Right ventricle myocardium inferior (tissue), 1 donor: ENCODE measurements at places on chromosomes 3 and 15. TPM values are rescaled to one million over a fixed set of nuclear protein-coding genes. Genes with fewer than 3 reads are reported as not detected.

SEC61A1 gene
- 57.5 TPM for total RNA-seq

KBTBD13 gene
- 8.4 TPM for total RNA-seq

THSD4 gene
- total RNA-seq: 73.1 TPM

ITGA11 gene
- 32.6 TPM for total RNA-seq

TEX55 gene
- total RNA-seq: not detected

CHST2 gene
- 1.9 TPM for total RNA-seq

SYNPR gene
- not detected for total RNA-seq

PLA1A gene
- total RNA-seq: 2.0 TPM

ZNF621 gene
- 10.5 TPM for total RNA-seq

SERPINI2 gene
- total RNA-seq: not detected

GRCh38 chr15:65476903-65477302 lies 40.6 kb downstream of the DPP8 start:
- DNase-seq: no peak

- no peak for DNase-seq
These were observed 113.1 kb downstream of the NSMCE3 start for GRCh38 chr15:29156521-29156920.

GRCh38 chr3:17412950-17413530 lies 329.4 kb downstream of the TBC1D5 start:
- DNase-seq: no peak

GRCh38 chr15:54364961-54365360 lies 386.7 kb downstream of the UNC13C start:
- no peak for DNase-seq

- DNase-seq: no peak
These were observed 467.4 kb upstream of the DPPA4 start for GRCh38 chr3:109804697-109805096.

DNA sequence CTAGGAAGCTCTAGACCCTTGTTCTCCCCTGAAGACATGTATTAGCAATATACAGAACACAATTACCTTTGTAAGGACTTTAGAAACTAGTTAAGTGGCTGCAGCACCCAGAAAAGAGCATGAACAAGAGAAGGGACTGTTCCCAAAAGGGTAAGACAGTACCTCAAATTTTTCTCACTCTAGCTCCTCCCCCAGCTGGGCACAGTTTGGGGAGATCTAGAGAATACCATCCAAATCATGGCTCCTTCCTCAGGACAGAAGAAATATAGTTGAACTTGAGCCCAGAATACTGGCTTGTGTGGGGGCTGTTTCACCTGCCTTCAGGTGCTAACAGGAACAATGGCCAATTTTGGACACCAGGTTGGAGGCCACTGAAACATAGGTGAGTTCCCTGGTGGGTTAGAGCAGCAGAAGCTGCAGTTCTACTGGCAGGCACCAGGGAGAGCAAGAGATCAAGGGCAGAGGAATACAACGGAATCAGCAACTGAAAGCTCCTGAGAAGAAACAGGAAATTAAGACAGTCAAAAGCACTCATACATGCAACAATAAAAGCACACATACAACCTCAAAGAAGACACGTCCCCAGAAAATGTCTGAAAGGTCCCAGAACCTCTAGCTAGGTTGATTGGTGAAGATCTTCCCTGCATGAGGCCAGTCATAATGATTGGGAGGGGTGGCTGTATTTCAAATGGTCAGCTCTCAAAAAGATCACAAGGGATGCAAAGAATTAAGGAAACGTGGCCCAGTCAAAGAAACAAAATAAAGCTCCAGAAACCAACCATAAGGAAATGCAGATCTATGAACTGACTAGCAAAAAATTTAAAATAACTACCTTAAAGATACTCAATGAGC lies 104.9 kb upstream of the ASB14 start:
- DNase-seq: no peak

DNA sequence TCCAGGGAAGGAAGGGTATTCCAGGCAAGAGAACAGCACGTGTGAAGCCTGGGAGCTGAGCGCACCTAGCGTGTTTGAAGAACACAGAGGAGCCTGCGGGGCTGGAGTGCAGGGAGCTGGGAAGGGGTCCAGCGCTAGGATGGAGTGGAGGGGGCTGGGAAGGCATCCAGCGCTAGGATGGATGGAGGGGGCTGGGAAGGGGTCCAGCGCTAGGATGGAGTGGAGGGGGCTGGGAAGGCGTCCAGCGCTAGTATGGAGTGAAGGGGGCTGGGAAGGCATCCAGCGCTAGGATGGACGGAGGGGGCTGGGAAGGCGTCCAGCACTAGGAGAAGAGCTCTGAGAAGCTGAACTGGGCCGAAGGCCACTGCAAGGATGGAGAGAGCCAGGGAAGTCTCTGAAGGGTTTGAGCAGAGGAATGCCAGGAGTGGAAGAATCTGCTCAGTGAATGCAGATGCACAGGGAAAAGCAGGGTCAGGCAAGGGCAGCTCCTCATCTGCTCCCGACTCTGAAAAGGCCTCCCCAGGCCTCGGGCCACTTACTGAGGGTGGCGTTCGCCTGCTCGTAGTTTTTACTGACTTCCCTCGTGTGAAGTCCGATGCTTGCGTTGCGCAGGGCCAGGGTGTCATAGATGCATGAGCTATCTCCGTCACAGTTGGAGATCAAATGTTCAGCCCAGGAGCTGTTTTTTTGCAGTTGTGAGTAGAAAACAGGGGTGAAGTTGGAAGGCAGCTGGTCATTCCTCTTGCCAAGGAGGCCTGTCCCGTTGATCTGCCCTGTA lies 39.8 kb downstream of the MUC20 start:
- no peak for DNase-seq

DNA sequence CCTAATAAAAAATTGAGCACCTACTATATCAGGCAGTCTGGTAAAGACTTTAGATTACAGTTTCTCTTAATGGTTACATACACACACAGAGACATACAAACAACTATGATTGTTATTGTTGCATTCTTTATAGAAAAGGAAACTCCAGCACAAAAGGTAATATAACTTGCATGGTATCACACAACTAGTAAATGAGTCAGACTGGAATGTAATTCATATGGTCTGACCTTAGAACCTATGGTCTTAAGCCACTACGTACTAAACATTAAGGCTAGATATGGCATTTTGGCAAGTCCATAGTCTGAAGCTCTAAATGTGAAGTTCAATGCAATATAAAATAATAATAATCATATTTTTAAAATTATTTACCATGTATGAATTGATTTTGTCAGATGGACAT lies 380.6 kb downstream of the LSAMP start:
- no peak for DNase-seq

- no peak for DNase-seq
These were observed 64.3 kb upstream of the MEX3B start for GRCh38 chr15:82110144-82110543.

DNA sequence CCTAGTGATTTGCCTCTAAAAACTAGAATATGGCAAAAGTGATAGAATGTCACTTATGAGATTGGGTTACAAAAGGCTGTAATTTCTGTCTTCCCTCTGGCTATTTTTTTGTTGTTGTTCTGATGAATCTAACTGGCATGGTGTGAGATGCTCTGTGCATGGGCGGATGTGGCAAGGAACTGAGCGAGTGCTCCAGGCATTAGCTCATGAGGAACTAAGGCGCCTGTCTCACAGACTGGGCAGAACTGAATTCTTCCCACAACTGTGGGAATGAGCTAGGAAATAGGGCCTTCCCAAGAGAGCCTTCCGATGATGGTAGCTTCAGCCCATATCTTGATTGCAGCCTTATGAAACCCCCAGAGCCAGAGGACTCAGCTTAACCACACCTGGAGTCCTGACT lies 222.5 kb downstream of the NR2F2 start:
- no peak for DNase-seq

- DNase-seq: peak; percentile 43
These were observed 219.3 kb upstream of the PRICKLE2 start for GRCh38 chr3:64444490-64445108.

- DNase-seq: no peak
These were observed 82.6 kb upstream of the MYZAP start for GRCh38 chr15:57509126-57509525.

DNA sequence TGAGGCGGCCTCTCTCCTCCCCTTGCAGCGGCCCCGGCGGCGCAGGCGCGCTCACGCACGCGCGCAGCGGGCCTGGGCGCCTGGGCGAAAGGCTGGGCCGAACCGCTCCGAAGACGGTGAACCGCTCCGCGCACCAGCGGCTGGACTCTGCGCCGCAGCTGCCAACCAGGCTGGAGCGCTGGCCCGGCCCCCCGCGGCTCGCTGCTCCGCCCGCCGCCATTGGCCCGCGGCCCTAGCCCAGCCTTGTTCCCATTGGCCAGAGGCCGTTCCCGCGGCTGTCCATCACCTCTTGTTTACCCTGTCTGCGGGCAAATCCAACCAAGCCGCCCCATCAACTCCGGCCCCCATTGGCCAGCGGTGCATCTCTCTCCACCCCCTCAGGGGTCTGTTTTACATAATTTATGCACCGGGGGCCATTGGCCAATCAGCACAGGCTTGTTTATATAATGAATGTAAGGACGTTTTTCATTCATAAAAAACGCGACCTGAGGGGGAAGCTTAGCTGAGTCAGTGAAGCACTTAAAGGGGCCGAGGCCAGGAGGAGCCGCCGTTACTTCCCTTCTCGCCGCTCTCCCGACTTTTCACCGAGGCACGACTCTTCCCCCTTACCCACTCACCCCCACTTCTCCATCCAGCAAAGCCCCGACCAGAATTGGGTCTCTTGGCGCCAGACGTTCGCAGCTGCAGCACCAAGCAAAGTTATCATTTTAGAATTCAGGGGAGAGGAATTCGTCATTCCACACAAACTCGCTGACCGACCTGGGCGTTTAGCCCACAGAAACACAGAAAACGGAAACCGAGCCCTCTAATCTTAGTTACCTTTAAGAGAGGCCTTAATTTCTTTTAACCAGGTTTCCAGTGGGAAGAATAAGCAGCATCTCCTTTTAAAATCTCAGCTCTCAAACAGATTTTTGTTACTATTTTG lies at the start of gene ETV5:
Gene ETV5 (minus strand): TSS at position 149 of the 925 bp plus-strand sequence. CDS start 3,221 bp downstream, outside the sequence.
- peak; percentile 99 for DNase-seq

DNA sequence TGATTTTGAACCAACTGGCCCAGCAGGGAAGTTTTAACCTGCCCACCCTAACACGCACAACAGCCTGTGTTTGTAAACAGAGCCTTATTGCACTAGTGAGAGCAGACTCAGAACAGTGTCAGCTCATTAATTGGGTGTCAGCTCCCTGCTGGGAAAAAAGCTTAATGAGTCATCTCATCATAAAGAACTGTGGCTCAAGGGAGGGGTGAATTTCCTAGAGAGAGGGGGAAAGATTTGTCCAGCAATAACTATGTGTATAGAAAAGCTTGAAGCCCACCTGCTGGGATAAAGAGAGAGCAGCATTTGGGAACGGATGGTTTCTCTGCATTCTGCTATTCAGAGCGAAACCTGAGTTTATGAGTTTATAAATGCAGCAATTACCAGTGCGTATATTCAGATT lies 48.9 kb upstream of the GMNC start:
- no peak for DNase-seq

DNA sequence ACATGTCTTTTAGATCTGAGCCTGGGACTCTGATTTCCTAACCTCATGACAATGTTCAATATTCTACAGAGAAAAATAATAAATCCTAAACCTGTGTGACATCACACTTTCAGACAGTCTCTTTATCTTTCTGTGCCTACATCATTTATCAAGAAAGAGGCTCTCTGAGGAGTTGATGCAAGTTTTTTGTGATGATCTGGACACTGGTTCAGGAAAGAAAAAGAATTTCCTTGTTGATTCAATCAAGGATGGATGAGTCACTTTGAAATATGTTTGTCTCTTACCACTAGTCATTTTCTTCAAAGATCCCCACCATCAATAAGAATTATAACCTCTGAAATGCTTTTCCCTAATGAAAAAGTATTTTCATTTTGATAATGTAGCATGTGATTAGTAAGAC lies 404.6 kb downstream of the WDR72 start:
- DNase-seq: no peak

GRCh38 chr15:101198800-101199199 lies 53.0 kb downstream of the CHSY1 start:
- no peak for DNase-seq

DNA sequence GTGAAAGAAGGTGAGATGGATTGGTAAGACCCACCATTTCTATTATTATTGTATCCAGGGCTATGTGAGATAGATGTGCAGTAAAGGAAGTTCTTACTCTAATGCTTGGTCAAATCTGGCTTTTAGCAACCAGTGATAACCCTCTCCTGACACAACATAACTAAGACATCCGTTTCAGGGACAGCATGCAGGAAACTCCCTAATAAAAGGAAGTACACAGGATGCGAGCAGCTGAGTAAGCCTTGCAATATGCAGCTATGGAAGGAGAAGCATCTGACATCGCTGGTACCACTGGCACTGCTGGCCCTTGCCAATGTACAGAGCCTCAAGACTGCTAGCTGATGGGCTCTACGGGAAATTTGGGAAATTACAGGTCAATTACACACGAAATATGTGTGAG lies 662.3 kb downstream of the NR2F2 start:
- no peak for DNase-seq

DNA sequence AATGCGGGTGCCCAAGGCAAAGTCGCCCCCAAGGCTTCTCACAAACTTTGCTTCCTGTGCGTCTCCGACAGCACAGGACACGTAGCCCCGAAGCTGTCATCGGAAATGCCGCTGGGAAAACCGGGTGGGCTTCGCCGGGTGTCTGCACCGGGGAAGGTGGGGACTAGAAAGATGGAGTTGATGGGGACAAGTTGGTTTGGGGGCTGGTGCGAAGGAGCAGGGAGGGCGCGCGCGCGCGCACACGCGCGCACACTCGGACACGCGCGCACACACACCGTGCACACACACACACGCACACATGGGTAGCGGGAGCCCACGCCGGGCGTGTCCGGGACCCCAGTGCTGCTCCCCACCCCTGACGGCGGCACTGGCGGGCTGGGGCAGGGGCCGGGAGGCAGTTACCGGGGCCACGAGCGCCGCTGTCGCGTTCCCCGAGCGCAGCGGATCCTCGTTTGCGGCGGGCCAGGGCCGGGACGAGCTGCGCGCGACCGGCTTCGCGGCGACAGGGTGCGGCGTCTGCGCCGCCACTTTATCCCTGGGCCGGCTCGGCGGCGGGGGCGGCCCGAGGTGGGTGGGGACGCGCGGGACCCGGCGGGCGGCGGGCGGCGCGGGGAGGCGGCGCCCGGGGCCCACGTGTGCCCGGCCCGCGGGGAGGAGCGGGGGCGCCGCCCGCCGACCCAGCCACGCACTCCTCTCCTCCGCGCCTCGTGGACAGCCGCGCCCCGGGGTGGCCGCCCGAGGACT lies 539 bp upstream of the MGLL start:
- no peak for DNase-seq

DNA sequence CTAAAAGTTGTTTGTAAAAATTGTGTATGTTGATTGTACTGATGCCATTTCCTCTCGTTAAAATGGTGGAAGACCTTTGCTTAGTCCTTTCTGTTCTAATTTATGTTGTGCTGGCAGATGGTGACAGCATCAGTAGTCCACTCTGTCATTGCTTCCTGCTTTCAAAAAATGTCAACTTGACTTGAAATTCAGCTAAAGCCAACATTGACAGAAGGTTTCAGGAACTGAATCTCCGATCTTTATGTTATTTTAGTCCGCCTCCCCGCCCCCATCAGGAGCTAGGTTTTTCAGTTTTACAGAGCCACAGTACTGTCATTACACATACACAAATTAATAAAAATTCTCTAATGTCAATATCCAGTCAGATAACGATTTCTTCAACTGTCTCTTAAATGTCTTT lies 1.5 kb downstream of the CEP63 start:
- no peak for DNase-seq
